ENCODE measurements at places on chromosomes 3 and 15. TPM values are rescaled to one million over a fixed set of nuclear protein-coding genes. Genes with fewer than 3 reads are reported as not detected.

The CAND2 gene
- 4.5 TPM for polyA plus RNA-seq

The ELL3 gene
- 12.0 TPM for polyA plus RNA-seq

The WDR49 gene
- 1.4 TPM for polyA plus RNA-seq

The CLK3 gene
- 40.7 TPM for polyA plus RNA-seq

The CSPG5 gene
- 0.86 TPM for polyA plus RNA-seq

The GOLGA8R gene
- polyA plus RNA-seq: not detected

The RMDN3 gene
- 13.0 TPM for polyA plus RNA-seq

The C3orf49 gene
- not detected for polyA plus RNA-seq

The CRABP1 gene
- polyA plus RNA-seq: 536 TPM

The ANKRD63 gene
- not detected for polyA plus RNA-seq

The TIMP4 gene
- 6.7 TPM for polyA plus RNA-seq

The AHSG gene
- 0.18 TPM for polyA plus RNA-seq

The INO80 gene
- 7.6 TPM for polyA plus RNA-seq

The RASGRF1 gene
- 0.05 TPM for polyA plus RNA-seq

The CMC1 gene
- 144 TPM for polyA plus RNA-seq

The ESYT3 gene
- polyA plus RNA-seq: 3.5 TPM

The CX3CR1 gene
- 0.42 TPM for polyA plus RNA-seq

The OXTR gene
- polyA plus RNA-seq: 5.5 TPM

The PRSS50 gene
- 0.60 TPM for polyA plus RNA-seq

The ANKRD34C gene
- polyA plus RNA-seq: not detected

The PLS1 gene
- polyA plus RNA-seq: 18.0 TPM

The SLC6A20 gene
- 0.05 TPM for polyA plus RNA-seq

Data from GM23338 (cell line).